ENCODE measurements at places on chromosomes 12 and 14.
A peak's percentile ranks its signal among the peaks of the same experiment; 100 is the strongest.

DNA sequence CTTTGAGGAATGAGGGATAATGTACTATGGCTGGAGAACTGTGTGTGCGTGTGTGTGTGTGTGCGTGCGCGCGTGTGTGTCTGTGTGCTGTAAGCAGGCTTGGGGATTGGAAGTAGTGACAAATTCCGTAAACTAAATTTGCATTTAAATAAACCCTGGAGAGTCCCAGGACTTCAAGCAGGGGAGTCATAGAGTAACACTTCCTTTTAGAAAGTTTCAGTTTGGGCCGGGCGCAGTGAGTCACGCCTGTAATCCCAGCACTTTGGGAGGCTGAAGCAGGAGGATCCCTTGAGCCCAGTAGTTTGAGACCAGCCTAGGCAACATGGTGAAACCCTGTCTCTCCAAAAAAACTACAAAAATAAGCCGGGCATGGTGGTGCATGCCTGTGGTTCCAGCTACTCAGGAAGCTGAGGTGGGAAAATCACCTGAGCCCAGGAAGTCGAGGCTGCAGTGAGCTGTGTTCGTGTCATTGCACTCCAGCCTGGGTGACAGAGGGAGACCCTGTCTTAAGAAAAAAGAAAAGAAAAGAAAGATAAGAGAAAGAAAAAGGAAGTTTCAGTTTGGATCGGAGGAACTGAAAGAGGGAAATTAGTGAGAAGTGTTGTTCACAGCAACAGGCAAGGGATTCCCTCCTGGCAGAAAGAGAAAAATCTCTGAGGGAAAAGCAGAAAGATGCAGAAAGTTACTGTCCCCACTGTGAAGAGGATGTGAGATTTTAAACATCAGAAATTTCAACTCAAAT is 222.7 kb upstream of the SOX5 start:
- DNase-seq = no peak

- DNase-seq = no peak
Observed at GRCh38 chr12:77725611-77726010, 105.1 kb upstream of the NAV3 start.

GRCh38 chr12:19643635-19644034 is 204.3 kb downstream of the AEBP2 start:
- no peak for DNase-seq

DNA sequence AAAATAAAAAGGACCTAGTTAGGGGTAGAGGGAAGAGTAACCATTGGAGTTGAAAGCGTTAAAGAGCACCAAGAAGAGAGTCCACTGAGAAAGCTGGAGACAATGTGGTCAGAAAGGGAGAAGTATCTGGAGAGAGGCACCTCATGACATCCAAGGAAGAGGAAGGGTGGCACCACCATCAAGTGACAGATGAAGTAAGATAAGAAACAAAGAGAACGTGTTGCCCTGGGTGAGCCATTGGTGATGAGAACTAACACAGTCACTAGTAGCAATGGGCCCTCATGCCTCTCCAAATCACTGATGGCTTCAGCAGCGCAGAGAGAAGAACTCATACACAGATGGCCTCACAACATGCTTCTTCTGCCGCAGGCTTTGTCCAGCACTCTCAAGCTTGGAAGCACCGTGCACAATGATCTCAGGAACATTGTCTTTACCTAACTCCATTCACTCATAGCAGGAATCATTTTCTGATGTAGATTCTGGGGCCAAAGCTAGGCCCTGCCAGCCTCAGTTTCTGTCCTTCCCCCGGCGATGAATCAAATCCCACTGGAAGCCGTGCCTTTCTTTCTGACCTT is 252.9 kb downstream of the DPF3 start:
- no peak for DNase-seq

GRCh38 chr14:60651796-60652673 is 2.8 kb upstream of the SIX1 start:
- no peak for DNase-seq

- DNase-seq = peak; percentile 51
Observed at GRCh38 chr14:104821229-104821945, 20.5 kb downstream of the ZBTB42 start.

- no peak for DNase-seq
Observed at GRCh38 chr12:118689793-118690192, 291.5 kb upstream of the SRRM4 start.

GRCh38 chr12:50187084-50187900 is 20.1 kb upstream of the CERS5 start:
- no peak for DNase-seq

GRCh38 chr12:112833267-112833666 is 41.7 kb downstream of the RPH3A start:
- DNase-seq = no peak

GRCh38 chr14:96162741-96163140 is 41.9 kb upstream of the BDKRB2 start:
- DNase-seq = no peak

DNA sequence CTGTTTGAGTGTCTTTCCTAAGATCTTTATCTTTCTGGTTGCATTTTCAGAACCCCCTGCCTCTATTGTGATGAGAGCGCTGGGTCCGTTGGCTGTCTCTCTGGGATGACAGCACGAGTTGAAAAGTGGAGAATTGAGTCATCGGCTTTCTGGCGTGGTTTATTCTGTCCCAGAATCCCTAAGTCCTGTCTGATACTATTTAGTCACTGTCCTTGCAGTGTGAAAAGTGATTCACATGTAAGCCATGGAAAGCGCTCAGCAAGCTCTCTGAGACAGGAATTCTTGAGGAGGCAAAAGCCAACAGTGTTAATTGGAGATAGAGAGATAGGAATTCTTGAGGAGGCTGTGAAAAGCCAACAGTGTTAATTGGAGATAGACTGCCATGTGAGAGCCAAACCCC is 121.7 kb downstream of the CHST11 start:
- no peak for DNase-seq

Data from right cardiac atrium (tissue), 5 donors.